T-helper 2 cell treated with Interferon-gamma antibody and Interleukin-4, amounts not matched to agents 100 ng/mL and 5 ng/mL, for 36 hours (primary cell): ENCODE measurements at places on chromosomes 2 and 18. TPM values are rescaled to one million over a fixed set of nuclear protein-coding genes. Genes with fewer than 3 reads are reported as not detected.

Gene FOXI3
- total RNA-seq: not detected in 2 replicates

Gene DSC1
- 0.05 TPM in 2 replicates for total RNA-seq

Gene RBM44
- 0.84 and 0.93 TPM in 2 replicates for total RNA-seq

Gene NPAS2
- 4.8 and 5.2 TPM in 2 replicates for total RNA-seq
